Neural progenitor cell (in vitro differentiated cells): ENCODE measurements at places on chromosomes 2 and 18.

- DNase-seq: no peak
Observed at GRCh38 chr2:77008853-77009252, 513.3 kb downstream of the LRRTM4 start.

DNA sequence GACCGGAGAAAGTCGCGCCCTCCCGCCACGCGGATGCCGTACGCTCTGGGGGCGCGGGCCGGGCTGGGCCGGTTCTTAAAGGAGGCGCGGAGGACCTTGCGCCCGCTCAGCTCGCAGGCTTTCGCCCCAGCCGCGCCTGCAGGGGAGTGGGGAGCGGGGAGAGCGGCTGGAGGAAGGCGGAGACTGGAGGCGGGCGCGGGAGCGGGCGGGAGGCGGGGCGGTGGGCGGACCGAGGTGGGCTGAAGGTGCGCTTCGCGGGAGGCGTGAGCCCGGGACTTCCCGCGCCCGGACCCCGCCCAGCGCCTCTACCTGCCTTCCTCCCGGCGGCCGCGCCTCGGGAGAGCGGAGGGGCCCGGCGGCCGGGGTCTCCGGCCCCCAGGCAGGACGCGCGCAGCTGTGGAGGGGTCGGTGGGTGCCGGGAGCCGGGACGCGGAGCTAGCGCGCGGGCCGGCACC is at the start of gene ADRA2B:
Gene ADRA2B, minus strand, starts transcription at position 148 of the 455 bp plus-strand sequence. CDS start 422 bp downstream, outside the sequence.
- peak; percentile 91 for DNase-seq

GRCh38 chr2:193556766-193557470 is 1362.2 kb upstream of the TMEFF2 start:
- DNase-seq: no peak

GRCh38 chr2:28209261-28209691 is 183.4 kb upstream of the FOSL2 start:
- DNase-seq: no peak

DNA sequence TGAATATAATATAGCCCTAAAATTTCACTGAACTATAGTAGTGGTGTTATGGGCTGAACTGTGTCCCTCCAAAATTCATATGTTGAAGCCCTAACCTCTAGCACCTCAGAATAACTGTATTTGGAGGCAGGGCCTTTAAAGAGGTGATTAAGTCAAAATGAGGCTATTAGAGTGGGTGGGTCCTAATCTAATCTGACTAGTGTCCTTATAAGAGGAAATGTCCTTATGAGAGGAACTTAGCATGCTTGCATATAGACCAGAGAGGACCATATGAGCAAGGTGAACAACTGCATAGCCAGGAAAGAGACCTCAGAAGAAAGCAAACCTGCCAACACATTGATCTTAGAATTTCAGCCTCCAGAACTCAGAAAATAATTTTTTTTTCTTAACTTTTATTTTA is 238.4 kb downstream of the ZEB2 start:
- DNase-seq: no peak

DNA sequence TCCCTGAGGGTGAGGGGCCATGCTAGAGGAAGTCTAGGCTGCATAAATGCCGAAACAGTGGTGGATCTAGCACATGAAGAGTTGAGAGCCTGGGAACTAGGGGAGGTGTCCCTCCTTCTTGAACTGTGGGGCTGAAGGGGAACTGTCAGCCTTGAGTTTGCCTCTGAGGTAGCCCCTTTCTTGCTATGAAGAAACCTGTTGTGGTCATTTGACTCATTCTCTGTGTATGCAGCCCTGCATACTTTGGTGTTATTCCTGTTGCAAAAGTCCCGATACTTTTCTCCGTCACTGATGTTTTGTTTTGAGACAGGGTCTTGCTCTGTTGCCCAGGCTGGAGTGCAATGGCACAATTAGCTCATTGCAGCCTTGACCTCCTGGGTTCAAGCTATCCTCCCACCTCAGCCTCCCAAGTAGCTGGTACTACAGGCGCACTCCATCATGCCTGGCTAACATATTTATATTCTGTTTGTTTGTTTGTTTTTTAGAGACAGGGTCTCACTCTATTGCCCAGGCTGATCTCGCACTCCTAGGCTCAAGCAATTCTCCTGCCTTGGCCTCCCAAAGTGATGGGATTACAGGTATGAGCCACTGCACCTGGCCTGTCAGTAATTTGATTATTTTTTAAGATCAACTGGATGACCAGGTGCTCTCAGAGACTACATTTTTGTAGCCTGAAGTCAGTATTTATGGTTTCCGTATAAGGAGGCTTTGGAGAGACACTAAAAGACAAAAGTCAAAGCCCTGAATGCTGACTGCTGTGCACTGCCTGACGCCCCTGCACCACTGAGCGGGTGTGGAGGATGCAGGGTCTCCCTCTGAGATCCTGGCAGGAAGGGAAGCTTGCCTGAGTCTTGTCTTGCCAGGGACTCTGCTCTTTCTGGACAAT is 126.0 kb upstream of the MSH6 start:
- DNase-seq: no peak

- peak; percentile 97 for DNase-seq
Observed at GRCh38 chr2:68157402-68158133, at the start of gene PNO1. Gene PNO1, plus strand, starts transcription at chr2:68157888. Its CDS starts 47 bp downstream, at chr2:68157935.

GRCh38 chr2:157181234-157181633 is 76.3 kb upstream of the GALNT5 start:
- no peak for DNase-seq

GRCh38 chr2:199458009-199458805 is 468 bp upstream of the SATB2 start:
- peak; percentile 78 for DNase-seq

DNA sequence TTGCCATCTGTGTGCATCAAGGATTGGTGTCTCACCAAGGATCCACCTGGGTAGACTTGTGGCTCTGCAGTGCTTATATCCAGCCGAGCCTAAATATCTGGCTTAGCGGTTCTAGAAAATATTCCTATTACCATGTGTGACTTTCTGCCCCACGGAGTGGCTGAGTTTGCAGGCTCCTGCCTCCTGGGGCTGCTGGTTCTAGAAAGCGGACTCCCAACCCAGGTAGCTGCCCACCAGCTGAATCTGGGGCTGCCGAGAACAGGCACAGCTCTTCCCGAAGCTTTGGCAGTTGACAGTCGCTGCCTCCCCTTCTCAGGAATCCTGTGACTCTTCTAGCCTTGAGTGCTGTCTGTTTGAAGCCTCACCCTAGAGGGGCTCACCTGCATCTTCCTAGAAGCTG is 104.6 kb downstream of the TPGS2 start:
- no peak for DNase-seq

GRCh38 chr2:238433941-238434845 is 7.5 kb downstream of the ASB1 start:
- no peak for DNase-seq

GRCh38 chr18:79069717-79070151 is 540 bp downstream of the ATP9B start:
- no peak for DNase-seq

GRCh38 chr2:238045575-238045974 is 15.2 kb upstream of the SCLY start:
- no peak for DNase-seq

GRCh38 chr2:47520302-47520630 is 117.3 kb downstream of the MSH2 start:
- DNase-seq: no peak

- DNase-seq: no peak
Observed at GRCh38 chr2:231786917-231787292, 660 bp downstream of the COPS7B start.

DNA sequence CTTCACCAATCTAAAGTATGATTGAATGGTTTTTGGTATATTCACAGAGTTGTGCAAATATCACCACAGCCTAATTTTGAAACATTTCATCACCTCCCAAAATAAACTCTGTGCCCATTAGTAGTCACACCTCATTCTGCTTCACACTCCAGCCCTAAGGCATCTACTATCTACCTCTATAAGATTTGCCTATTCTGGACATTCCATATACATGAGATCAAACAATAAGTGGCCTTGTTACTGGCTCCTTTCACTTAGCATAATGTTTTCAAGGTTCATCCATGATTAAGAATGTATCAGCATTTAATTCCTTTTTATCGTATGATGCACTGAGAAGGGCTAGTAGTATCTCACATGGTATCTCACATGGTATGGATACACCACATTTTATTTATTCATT is 204.6 kb upstream of the SMAD7 start:
- no peak for DNase-seq

- peak; percentile 83 for DNase-seq
Observed at GRCh38 chr2:219522111-219523030, 8.1 kb downstream of the ASIC4 start.

GRCh38 chr2:66125951-66126350 is 309.0 kb upstream of the MEIS1 start:
- peak; percentile 15 for DNase-seq
